EL (cell line): ENCODE measurements at places on chromosomes 3 and 15.

DNA sequence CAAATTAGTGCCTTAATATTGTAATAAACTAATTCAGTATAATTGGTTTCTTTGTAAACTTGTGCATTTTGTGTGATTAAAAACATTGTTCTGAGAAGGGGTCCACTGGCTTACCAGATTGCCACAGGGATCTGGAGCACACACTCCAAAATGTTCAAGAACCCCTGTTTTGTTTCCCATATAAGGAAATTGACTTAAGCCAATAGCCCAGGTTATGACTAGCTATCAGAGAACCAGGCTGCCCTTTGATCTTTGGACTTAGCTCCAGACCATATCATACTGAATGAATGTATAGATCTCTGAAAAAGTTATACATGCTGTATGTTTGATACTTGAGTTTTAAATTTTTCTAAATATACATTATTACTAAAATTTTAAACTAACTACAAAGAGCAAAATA, 91.7 kb downstream of the NPTN start:
- no peak for DNase-seq

DNA sequence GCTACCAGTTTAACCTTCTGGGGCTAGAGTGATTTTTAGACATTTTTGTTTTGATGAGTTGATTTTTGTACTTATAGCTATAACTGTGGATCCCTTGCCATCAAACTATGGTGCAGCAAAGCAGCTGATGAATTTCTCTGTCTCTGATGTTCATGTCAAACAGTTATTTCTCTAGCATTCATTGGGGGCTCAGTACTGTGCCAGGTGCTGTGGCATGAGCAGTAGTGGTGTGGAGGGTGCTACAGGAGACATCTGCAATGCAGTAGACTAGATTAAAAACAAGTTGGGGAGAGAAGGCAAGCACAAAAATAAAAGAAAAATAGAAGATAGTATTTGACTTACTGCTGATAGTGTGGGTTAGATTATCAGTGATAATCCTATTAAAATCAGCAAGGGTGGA, 95.3 kb downstream of the AKAP13 start:
- no peak for DNase-seq

DNA sequence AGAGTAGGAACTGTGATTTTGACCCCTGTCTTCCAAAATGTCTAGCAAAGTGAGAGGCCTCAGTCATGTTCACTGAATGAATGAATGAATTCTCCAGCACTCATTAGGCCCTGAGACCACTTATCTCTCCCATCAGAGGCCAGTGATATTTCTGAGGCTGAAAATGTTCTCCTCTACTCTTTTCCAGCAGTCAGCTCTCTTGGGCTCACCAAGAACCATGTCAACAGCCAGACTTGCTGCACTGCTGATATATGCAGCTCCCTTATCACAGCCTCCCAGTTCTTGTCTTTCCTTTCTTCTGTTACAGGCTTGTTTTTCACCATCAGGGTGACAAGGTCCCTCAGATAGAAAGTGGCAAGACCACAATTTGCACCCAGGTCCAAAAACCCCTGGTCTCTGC, 28.7 kb upstream of the MFSD1 start:
- no peak for DNase-seq

- no peak for DNase-seq
Measured at GRCh38 chr3:168977716-168978374, 685.7 kb downstream of the MECOM start.

DNA sequence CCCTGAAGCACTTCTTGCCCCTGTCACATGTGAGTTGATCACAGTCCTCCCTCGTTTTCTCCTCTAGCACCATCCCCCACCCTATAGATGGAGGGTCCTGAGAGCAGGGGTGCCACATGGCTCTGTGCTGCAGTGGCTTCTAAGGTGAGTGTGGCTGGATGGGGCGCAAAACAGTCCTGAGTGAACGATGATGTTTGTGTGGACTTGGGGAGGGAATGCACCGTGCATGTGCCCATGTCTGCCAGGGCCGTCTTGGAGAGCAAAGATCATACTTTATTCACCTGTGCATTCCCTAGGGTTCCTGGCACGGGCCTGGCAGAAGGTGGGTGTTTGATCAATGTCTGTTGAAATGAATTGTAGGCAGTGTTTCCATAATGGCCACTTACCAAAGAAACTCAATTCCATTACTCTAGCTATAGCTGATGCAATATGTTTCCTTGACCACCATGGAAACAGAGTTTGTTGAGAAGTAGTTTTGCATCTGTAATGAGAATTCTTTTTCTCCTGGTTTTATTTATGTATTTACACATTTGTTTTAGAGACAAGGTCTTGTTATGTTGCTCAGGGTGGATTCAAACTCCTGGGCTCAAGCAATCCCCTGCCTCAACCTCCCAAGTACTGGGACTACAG, 58.0 kb downstream of the ABTB1 start:
- DNase-seq = no peak

DNA sequence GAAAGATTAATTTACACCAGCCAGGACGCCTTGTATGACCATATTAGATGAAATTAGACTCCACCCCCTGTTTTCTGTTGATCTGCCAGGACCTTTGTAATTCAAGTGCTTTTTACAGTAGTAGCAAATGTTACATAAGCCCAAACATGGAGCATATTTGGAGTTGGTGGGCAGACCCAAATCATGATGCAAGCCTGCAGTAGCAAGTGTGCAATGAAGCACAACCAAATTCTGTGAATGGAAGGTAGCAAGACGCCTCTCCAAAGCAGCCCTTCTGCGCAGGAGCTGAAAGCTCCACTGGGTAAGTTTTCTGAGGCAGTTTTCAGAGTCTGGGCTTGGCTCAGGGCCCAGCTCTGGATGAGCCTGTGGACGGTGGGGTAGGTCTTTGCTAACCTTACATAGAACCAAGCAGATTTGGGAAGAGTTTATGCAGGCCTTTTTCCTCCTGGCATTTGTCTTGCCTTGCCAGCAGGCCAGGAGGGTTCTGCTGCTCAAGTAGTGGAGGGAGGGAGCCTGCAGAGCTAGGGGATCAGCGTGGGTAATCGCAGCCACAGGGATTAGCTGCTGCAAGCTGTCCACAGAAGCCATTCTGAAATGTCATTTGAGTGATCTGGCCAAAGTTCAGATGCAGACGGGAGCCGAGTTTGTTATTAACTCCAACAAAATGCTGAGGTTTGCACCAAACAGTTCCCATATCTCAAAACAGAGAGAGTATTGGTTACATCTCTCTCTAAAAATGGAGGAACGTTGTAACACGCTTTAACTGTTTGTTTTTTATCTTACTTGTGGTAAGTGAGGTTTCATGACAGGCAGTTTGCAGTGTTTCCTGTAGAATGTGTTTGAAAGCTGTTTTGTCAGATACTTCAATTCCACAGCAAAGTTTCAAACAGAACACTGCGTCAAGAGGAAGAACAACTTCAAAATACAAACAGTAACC, 55.4 kb downstream of the PSMD6 start:
- DNase-seq = peak; percentile 26
